ENCODE measurements at places on chromosomes 2 and 18.
A peak's percentile ranks its signal among the peaks of the same experiment; 100 is the strongest.

- no peak for DNase-seq
Measured at GRCh38 chr2:111519071-111519470, 364.9 kb downstream of the ANAPC1 start.

GRCh38 chr2:185245806-185246205, 492.8 kb upstream of the FSIP2 start:
- peak; percentile 10 for DNase-seq

DNA sequence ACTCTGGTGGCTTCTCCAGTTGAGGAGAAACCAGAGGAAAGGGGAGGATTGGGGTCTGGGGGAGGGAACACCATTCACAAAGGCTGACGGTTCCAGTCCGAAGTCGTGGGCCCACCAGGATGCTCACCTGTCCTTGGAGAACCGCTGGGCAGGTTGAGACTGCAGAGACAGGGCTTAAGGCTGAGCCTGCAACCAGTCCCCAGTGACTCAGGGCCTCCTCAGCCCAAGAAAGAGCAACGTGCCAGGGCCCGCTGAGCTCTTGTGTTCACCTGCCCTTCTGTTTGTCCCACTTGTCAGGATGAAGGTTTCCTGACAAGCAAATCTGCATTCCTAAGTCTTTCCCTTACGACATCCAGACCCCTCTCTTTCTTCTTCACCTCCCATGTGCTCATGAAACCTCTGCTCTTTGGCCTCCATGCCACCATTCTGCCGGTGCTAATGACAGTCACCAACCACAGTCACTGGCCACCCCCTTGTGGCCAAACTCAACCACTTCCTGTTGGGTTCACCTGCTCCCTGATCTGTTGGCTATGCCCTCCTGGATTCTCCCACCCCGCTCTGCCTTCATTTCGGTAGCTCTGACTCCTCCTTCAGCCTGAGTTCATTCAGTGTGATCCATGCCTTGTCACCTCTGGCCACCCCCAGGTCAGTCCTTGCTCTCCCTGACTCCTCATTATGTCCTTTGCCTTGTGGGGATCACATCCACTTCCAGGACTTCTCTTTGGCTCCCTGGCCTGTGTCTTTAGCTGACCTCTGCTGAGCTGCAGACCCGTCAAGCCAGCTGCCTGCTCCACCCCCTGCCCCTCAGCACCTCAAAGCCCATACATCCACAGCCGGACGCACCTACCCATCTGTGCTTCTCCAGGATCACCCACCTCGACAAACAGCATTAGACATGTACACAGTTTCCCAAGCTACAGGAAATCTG, 17.6 kb downstream of the EMX1 start:
- no peak for DNase-seq

GRCh38 chr2:31579996-31580320, 780 bp downstream of the SRD5A2 start:
- no peak for DNase-seq

GRCh38 chr2:134035605-134036370, 218.1 kb upstream of the MGAT5 start:
- no peak for DNase-seq

DNA sequence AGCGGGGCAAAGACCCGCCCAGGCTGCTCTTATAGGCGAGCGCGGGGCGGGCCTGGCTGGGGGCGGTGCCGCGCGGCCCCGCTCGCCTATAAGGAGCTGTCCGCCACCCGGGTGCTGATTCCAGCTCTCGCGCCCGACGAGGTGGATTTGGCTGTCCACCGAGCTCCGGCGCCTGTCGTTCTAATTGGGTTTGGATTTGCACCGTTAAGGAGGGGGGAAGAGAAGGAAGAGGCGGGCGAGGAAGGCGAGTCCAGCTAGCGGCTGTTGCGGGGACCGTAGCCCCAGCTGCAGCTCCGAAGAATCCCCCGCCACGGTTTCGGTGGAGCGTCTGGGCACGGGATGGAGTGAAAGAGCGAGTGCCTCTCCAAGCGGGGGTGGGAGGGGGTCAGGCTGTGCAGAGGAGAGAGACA, at the start of gene CNTNAP5:
Gene CNTNAP5 (plus strand): TSS at position 117 of the 410 bp plus-strand sequence. CDS start 364 bp downstream, outside the sequence.
- peak; percentile 34 for DNase-seq

- DNase-seq: no peak
Measured at GRCh38 chr2:74065456-74065855, 80.7 kb downstream of the TET3 start.

DNA sequence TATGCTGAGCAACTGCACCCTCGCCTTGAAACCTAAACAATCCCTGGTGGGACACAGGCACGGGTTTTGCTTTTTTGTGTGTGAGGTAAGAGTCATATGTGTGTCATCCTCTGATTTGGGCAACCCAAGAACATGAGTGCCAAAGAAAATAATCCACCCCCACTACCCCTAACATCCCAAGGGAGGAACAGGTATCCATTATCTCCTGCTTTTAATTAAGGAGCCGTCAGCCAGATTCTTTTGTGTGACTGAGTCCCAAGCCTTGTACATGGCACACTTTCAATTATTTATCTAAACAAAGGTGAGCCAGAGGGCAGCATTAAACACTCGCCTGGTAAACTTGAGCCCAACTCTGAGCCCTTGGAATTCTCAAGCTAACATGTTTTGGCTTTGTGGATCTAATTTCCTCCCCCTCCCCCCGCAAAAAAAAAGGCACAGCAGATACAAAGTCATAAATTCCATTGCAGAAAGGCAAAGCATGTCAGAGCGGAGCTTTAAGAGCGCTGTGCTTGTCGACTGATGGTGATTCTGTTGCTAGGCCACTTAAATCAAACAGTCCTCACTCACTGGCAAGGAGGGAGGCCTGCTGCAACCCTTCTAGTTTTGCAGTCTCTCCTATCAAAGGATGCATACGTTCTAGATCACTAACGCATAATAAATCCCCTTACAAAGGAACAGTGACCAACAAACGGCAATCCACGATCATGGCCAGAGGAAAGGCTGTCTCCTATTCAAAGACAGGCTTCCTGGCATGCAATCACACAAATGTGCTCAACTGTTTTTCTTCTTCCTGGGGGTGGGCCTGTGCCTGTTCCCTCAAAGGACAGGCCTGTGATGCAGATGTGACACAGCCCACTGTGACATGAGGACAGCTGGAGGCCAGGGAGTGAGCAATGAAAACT, 143.5 kb upstream of the LMAN1 start:
- peak; percentile 93 for DNase-seq

DNA sequence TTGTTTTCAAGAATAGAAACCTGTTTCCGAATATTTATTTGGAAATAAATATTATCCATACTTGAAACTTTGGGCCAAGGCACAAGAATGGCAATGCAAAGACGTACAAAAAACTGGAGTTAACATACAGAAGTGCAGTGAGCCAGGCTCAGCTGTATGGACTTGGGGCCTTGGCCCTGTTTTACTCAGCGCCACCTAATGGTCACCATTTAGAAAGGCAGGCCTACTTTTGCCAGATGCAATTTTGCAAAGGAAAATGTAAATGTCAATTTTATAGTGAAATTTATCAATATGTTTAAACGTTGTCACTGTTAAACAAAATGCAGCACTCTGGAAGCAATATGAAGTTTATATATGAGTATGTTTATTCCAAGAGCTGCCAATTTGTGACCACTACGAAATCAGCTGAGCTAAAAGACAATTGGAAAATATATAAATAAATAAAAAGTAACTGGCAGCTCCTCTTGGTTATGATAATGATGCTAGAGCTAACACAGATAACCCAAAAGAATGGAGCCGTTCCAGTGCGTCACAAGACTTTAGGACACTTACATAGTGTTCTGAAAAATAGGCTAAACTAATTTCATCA, 155.0 kb downstream of the ARHGAP15 start:
- peak; percentile 44 for DNase-seq

GRCh38 chr18:77013811-77014521, 118.6 kb downstream of the MBP start:
- DNase-seq: no peak

GRCh38 chr2:188132385-188132784, 159.3 kb upstream of the GULP1 start:
- no peak for DNase-seq

DNA sequence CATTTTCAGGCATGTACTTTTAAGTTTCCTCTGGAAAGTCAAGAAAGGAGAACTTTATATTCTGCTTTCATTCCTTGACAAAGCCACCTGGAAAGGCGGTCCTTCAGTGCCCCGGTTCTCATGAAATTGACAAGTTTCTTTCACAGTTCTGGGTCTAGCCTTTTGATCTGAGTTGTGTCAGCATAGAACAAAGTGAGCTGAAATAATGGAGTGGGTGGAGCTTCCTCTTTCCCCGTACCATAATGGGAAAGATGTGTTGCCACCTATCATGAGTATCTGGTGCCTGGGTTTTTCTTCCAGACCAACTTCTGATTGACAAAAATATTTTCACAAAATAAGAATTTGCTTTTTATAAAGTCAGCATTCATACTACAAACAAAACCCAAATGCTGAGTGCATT, 49.3 kb downstream of the PTRHD1 start:
- DNase-seq: no peak

GRCh38 chr2:29295845-29296244, 180.6 kb downstream of the CLIP4 start:
- peak; percentile 28 for DNase-seq

DNA sequence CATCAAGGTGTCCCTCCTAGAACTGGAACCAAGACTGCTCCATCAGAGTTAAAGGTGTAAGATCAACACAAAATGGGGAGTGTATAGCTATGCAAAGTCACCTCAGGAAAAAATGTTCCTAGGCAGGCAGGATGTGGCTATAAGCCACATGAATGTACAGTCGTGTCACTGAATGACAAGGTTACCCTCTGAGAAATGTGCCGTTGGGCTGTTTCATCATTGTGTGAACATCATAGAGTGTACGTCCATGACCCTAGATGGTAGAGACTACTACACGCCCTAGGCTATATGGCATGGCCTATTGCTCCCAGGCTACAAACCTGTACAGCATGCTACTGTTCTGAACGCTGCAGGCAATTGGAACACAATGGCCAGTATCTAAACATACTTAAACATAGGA, 24.5 kb downstream of the TYMS start:
- no peak for DNase-seq

DNA sequence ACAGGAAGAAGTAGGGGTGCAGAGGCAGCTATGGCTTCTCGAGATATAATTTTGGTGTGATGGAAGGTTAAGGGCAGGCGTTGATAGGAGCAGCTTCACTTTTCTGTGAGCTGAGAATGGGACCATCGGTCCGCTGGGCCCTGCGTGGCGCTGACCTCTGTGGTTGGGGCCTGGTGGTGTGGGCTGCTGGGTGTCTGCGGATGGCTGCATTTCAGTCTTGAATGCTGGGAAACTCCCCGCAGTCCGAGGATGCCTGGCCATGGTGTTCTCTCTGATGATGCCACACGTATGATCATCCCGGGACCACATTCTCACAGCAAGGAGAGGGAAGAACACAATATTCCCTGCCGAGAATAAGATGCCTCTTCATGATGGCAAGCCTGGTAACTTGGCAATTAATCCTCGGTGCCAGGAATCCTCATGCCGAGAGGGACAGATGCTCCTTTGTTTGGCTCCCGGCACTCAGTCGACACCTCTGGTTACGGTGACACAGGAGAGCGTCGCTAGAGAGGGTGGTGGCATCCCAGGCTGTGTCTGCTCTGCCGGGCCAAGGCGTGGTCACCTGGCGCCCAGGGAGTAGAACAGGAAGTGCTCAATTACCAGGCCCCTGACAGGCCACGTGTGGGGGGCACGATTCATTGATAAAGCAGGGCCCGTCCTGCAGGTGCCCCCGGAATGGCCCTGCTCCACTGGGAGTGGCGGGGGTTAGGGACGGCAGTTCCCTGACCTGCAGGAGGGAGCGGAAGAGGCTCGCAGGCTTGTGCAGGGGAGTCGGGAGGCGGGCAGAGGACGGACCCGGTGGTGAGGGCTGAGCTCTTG, 119.4 kb upstream of the CTDP1 start:
- DNase-seq: no peak

GRCh38 chr2:222851956-222852617, 8.7 kb upstream of the ACSL3 start:
- no peak for DNase-seq

- DNase-seq: no peak
Measured at GRCh38 chr18:52401236-52401635, 61.2 kb downstream of the DCC start.

DNA sequence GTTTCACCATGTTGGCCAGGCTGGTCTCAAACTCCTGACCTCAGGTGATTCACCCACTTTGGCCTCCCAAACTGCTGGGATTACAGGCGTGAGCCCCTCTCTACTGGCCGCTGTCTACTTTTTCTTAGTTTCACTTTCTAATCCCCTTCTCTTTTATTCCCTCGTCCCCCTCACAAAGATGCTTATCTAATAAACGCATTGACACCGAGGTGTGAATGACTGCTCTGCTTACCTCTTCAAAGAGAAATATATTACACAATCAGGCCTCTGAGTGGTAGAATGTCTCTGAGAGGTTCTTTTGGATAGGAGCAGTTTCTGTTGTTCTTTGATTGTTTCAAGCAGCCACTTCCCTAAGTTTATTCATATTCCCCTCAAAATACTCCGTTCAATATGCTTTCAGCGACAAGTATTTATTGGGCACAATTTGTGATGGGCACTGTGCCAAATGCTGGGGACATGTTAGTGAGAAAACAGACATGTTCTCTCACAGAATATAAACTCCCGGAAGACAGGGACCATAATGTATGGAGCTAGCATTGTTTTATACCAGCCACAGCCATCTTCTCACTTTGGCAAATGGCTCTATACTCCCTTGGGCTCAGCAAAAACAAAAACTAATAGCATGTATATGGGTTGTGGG, 34.7 kb upstream of the RAPH1 start:
- no peak for DNase-seq

GRCh38 chr18:5943514-5943913, 48.2 kb upstream of the TMEM200C start:
- peak; percentile 17 for DNase-seq

- no peak for DNase-seq
Measured at GRCh38 chr2:75764611-75765010, 53.9 kb upstream of the GCFC2 start.

DNA sequence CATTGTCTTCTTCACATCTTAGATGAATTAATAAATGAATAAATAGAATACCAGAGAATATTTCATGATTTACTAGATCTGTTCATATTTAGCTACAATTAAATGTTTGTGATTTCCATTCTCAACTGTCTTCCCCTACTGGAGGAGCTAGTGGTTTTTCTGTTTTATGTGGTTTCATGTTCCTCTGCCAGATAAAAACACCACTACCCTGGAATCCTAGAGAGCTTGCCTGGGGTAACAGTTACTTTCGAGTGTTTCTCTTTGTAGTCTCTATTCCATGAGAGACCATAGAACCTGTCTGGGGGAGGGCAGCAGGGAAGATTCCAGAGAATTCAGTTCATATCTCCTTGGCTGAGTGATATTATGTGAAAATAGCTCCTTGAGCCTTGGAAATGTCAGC, 349.2 kb downstream of the INSIG2 start:
- DNase-seq: peak; percentile 41

GRCh38 chr2:81895620-81896250, 1591.2 kb upstream of the LRRTM1 start:
- no peak for DNase-seq

DNA sequence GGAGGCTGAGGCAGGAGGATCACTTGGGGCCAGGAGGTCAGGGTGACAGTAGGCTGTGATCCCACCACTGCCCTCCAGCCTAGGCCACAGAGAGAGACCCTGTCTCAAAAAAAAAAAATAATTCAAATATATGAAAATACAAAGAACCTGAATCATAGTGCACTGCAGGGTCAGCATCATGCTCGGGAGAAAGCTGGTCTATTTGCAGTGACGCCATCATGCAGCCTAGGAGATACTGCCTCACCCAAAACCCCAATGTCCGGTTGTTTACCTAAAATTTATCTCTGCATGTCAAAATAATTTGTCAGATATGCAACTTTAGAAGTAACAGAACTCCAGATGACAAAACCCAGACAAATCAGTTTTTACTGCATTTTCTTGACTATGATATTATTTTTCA, 61.5 kb upstream of the ALKAL2 start:
- no peak for DNase-seq
